Activated naive CD8-positive, alpha-beta T cell treated with anti-CD3 and anti-CD28 coated beads for 36 hours (primary cell): ENCODE measurements at places on chromosomes 1 and 21. TPM values are rescaled to one million over a fixed set of nuclear protein-coding genes. Genes with fewer than 3 reads are reported as not detected.

DNA sequence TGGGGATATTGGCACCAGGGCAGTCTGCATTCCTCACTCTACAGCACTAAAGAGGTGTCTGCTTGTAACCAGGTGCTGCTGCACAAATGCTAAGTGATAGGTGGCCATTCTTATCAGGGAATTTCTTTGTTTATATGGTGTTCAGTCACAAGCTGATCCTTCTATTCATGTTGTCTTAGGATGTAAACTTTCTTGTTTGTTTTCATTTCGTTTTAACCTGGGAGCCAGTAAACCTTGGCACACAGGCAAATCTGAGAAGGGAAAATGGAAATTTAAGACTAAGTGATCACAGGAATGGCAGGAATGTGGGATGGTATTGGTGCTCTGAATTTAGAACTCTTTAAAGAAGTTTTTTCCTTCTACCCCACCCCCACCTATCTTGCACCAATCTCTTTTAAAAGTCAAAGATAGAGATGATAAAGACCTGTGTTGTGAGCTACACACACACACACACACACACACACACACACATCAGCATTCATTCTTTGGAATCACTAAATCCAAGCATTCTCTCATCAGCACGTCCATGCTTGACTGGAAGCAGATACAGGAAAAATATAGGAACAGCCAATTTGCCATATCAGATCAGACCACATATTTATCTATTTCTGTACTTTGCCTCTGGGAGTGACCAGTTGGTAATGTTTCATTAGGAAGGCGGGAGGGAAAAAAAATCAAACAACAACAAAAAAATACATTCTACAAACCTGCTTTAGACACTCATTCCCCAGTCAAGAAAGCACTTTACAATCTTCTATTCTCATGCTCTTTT is 451.4 kb upstream of the ADGRL2 start:
- H3K36me3 ChIP-seq = no peaks in the 10 kb centered on the region
- no peak overlapping the region for H3K27ac ChIP-seq
- H3K4me1 ChIP-seq = no peaks in the 10 kb centered on the region

GRCh38 chr1:201741763-201742342 is 87.1 kb upstream of the IPO9 start:
- H3K4me3 ChIP-seq = no peak overlapping the region
- H3K4me1 ChIP-seq = peaks cover 12% of the 10 kb centered on the region
- H3K27me3 ChIP-seq = peaks cover 6% of the 10 kb centered on the region
- no peak for DNase-seq
- H3K36me3 ChIP-seq = no peaks in the 10 kb centered on the region

DNA sequence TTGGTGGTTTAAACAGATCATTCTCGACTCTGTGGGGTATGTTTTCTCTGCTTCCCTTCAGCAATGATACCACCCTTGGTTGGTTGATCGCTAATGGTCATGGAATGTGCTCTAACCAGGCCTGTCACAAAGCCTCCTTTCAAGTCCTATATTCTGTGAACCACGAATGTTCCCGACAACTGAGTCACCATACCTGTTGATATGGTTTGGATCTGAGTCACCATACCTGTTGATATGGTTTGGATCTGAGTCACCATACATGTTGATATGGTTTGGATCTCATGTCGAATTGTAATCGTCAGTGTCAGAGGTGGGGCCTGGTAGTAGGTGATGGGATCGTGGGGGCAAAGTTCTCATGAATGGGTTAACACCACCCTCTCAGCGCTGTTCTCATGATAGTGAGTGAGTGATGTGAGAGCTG is 10.2 kb upstream of the CAMK2N1 start:
- peaks cover 7% of the 10 kb centered on the region for H3K36me3 ChIP-seq
- DNase-seq = peak; percentile 46
- peak overlapping the region; percentile 42 for H3K27ac ChIP-seq
- peaks cover 28% of the 10 kb centered on the region for H3K4me1 ChIP-seq
- no peaks in the 10 kb centered on the region for H3K27me3 ChIP-seq

GRCh38 chr1:235863699-235864093 is 3.0 kb downstream of the LYST start:
- no peaks in the 10 kb centered on the region for H3K27me3 ChIP-seq
- peaks cover 43% of the 10 kb centered on the region for H3K36me3 ChIP-seq
- no peak for DNase-seq
- H3K27ac ChIP-seq = peak overlapping the region; percentile 73
- peaks cover 42% of the 10 kb centered on the region for H3K4me1 ChIP-seq
- H3K4me3 ChIP-seq = peak overlapping the region; percentile 97

- H3K27me3 ChIP-seq = no peaks in the 10 kb centered on the region
- H3K27ac ChIP-seq = no peak overlapping the region
- no peak overlapping the region for H3K4me3 ChIP-seq
- peaks cover 3% of the 10 kb centered on the region for H3K4me1 ChIP-seq
- peaks cover 26% of the 10 kb centered on the region for H3K36me3 ChIP-seq
- no peak for DNase-seq
Measured at GRCh38 chr1:64841330-64842065, 96.6 kb downstream of the RAVER2 start.

- no peaks in the 10 kb centered on the region for H3K27me3 ChIP-seq
- H3K4me1 ChIP-seq = peaks cover 3% of the 10 kb centered on the region
Measured at GRCh38 chr21:25717491-25718147, 17.1 kb downstream of the ATP5PF start.

DNA sequence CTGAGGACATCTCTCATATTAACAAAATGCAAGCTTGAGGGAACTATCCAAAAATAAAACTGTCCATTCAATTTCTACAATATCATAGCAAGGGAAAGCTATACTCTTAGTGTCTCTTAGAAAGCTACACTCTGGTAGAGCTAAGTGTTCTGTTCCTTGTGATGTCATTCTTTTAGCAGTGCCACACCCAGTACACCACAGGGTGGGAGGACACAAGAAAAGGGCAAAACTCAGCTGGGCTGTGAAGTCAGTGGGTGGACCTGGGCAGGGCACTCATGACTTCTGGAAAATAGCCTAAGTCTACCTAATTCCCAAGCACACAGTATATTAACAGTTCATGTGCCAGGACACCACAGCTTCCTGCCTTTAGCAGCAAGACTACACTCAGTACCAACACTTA is 42.2 kb upstream of the TNFSF4 start:
- H3K27me3 ChIP-seq = no peaks in the 10 kb centered on the region
- H3K36me3 ChIP-seq = no peaks in the 10 kb centered on the region
- no peak overlapping the region for H3K4me3 ChIP-seq
- no peak for DNase-seq

- no peaks in the 10 kb centered on the region for H3K36me3 ChIP-seq
- peaks cover 16% of the 10 kb centered on the region for H3K27me3 ChIP-seq
- no peak for DNase-seq
Measured at GRCh38 chr1:60861961-60862567, 220.3 kb upstream of the NFIA start.

DNA sequence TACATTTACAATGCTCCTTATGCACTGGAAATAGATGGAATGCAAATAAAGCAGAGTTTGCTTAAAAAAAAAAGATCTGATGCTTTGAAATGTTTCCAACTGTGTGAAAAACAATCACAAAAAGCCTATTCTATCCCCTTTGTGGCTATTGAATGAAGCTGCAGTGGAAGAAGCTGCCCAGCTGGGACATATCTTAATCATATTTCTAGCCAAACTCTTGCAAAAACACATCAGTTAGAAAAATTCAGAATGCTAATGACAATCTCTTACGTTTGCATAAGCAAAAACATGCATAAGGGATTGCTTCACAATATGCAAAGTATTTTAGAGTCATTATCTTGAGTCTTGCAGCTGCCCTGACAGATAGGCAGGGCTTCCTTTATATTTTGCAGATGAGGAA is 526.4 kb upstream of the USP24 start:
- H3K27me3 ChIP-seq = peaks cover 18% of the 10 kb centered on the region
- no peaks in the 10 kb centered on the region for H3K36me3 ChIP-seq
- H3K27ac ChIP-seq = no peak overlapping the region
- no peak for DNase-seq

DNA sequence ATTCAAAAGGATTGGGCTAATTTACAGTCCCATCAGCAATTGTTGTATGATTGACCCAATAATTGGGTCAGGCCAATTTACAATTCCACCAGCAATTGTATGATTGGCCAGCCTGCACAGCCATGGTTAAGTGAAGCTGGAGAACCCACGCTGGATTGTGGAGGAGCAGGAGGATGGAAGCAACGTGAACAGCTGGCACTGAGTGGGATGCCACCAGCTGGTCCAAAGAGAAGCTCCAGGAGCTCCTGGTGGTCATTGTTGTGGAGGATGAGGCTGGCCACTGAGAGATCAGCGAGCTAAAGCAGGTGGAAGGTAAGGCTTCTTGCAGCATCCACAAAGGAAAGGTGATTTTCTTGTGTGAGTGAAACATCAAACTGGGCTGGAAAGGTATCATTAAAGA is 23.2 kb upstream of the EFCAB14 start:
- no peak overlapping the region for H3K27ac ChIP-seq
- no peak overlapping the region for H3K4me3 ChIP-seq
- peaks cover 41% of the 10 kb centered on the region for H3K27me3 ChIP-seq
- no peaks in the 10 kb centered on the region for H3K4me1 ChIP-seq

DNA sequence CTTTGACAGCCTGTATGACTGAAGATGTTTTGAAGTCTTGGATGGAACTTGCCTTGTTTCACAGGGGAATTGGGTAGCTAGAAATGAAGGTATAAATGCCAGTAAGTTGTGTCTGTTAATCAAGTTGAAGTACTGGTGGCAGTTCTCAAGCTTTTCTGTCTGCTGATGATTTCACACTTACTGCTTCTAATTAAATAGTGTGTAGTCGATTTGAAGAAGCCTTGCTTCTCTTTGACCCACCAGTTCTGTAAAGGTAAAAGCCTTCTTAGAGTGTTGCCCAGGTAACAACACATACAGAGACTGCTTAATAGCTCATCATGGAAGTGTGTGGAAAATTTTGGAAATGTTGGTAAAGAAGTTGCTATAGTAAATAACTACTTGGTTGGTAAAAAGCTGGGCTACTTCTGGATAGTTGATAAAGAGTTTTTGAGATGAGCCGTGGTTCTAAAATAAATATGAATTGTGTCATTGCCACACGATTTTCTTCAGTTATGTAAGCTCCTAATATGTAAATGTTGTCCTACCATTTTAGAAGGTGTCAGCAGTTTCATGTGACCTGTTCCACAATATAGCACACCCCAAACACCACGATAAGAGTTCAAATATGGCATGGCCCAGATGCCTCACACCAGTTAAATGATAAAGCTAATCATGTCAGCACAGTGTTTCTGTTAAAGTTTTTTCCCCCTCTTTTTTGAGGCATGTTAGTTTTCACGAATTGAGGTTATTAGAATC is 7.4 kb downstream of the RABGAP1L start:
- H3K27me3 ChIP-seq = no peaks in the 10 kb centered on the region
- H3K36me3 ChIP-seq = peaks cover 17% of the 10 kb centered on the region
- H3K4me3 ChIP-seq = no peak overlapping the region
- H3K4me1 ChIP-seq = peaks cover 47% of the 10 kb centered on the region
- no peak overlapping the region for H3K27ac ChIP-seq

DNA sequence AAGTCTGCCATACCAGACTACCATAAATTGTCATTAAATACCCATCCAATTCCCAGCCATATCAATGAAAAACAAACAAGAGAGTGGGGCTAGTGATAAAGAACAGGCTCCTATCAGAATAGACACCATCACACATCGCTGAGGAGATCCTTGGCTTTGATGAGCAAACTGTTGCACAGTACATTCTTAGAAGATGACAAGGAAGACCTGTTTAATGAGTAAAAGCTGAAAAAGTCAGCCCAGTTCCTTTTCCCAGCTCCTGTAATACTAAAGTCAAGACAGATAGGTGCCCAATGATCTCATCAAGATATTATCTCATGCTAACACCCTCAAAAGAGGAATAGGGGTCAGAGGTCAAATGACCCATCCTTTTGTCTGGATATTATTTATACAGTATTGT is 164.5 kb upstream of the COA6 start:
- H3K4me1 ChIP-seq = peaks cover 9% of the 10 kb centered on the region
- no peak overlapping the region for H3K4me3 ChIP-seq
- no peak for DNase-seq
- no peak overlapping the region for H3K27ac ChIP-seq
- H3K36me3 ChIP-seq = no peaks in the 10 kb centered on the region

DNA sequence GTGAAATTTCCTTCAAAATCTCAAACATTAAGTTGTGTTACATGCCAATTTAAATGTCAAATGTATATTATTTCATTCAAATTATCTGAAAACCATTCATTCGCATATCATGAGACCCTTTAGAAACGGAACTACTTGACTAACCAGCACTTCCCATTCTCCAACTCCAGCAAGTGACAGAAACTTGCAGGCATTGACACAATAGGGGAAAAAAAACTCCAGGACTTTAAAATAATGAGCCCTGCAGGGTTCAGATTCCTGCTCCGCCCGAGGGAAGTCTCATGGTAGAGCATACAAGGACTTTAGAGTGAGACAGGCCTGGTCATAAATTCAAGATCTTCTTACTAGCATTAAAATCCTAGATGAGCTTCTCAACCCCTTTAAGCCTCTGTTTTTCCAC is 138.9 kb downstream of the NR5A2 start:
- DNase-seq = no peak
- no peak overlapping the region for H3K27ac ChIP-seq
- no peaks in the 10 kb centered on the region for H3K27me3 ChIP-seq
- no peak overlapping the region for H3K4me3 ChIP-seq
- H3K36me3 ChIP-seq = no peaks in the 10 kb centered on the region
- no peaks in the 10 kb centered on the region for H3K4me1 ChIP-seq

DNA sequence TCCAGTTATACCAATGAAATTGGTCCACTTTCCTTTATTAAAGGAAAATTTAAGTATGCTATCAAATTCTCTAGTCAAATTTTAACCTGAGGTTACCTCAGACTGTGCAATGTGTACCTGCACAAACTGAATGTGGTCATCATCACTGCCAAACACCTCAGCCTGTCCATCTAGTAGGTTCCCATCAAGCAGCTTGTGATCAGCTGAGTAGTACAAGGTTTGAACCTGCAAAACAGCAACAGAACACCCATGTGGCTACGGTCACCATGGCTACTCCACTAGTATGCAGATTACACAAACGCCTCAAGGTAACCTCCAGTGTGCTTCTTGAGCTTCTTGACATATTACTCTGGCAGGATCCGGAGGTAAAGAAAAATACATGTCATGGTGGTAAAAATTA is 11.6 kb downstream of the IVNS1ABP start:
- no peak overlapping the region for H3K4me3 ChIP-seq
- H3K4me1 ChIP-seq = peaks cover 5% of the 10 kb centered on the region
- DNase-seq = no peak
- H3K36me3 ChIP-seq = peaks cover 41% of the 10 kb centered on the region
- no peaks in the 10 kb centered on the region for H3K27me3 ChIP-seq

GRCh38 chr1:216945538-216946080 is 222.4 kb upstream of the ESRRG start:
- H3K36me3 ChIP-seq = no peaks in the 10 kb centered on the region
- no peaks in the 10 kb centered on the region for H3K4me1 ChIP-seq
- H3K4me3 ChIP-seq = no peak overlapping the region

DNA sequence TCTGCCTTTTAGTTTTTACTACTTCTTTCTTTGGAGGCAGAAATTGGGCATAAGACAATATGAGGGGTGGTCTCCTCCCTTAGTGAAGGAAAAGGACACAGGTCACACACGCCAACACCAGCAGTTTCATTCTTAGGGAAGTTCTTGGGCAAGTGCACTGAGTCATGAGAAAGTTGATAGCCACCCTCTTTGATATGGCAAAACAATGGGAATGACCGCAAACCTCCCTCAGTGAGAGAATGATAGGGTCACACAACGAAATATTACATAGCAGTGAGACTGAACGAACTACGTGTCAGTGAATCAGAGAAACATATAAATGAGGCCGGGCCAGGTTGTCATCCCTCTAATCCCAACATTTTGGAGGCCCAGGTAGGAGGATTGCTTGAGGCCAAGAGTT is 20.0 kb downstream of the IL6R start:
- H3K4me1 ChIP-seq = peaks cover 45% of the 10 kb centered on the region
- no peaks in the 10 kb centered on the region for H3K36me3 ChIP-seq
- H3K27me3 ChIP-seq = no peaks in the 10 kb centered on the region
- no peak overlapping the region for H3K4me3 ChIP-seq

Gene CFAP107
- total RNA-seq = not detected

Gene LRRC3
- 1.9 TPM for total RNA-seq

Gene FMO2
- not detected for total RNA-seq

Gene AADACL4
- not detected for total RNA-seq

Gene C1orf232
- total RNA-seq = not detected
